ENCODE measurements at places on chromosomes 1 and 21.
A peak's percentile ranks its signal among the peaks of the same experiment; 100 is the strongest.

GRCh38 chr1:24216276-24217074 lies 29.4 kb upstream of the IFNLR1 start:
- peak; percentile 98 for DNase-seq

- no peak for DNase-seq
Measured at GRCh38 chr1:34749992-34750391, 4.9 kb upstream of the GJB5 start.

GRCh38 chr1:156705918-156706656 lies 704 bp upstream of the CRABP2 start:
- peak; percentile 94 for DNase-seq

DNA sequence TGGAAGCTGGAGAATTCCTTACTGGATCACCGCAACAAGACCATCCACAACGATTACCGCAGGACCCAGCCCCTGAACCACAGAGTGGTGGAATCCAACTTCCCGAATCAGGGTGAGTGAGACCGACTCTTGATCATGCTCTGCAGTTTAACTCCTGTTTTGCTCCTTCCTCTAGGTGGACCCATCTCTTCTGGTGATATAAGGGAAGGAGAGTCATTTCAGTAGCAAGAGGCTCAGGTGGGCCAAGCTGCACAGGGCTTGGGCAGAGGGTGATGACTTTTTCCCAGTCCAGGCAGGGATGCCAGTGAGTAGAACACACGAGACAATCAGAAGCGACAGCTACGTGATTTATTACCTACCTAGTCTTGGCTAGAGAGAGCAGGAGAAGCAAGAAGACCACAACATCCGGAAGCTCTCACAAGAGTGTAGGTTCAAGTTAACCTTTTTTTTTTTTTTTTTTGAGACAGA lies 25.2 kb downstream of the CA6 start:
- DNase-seq, result no peak

DNA sequence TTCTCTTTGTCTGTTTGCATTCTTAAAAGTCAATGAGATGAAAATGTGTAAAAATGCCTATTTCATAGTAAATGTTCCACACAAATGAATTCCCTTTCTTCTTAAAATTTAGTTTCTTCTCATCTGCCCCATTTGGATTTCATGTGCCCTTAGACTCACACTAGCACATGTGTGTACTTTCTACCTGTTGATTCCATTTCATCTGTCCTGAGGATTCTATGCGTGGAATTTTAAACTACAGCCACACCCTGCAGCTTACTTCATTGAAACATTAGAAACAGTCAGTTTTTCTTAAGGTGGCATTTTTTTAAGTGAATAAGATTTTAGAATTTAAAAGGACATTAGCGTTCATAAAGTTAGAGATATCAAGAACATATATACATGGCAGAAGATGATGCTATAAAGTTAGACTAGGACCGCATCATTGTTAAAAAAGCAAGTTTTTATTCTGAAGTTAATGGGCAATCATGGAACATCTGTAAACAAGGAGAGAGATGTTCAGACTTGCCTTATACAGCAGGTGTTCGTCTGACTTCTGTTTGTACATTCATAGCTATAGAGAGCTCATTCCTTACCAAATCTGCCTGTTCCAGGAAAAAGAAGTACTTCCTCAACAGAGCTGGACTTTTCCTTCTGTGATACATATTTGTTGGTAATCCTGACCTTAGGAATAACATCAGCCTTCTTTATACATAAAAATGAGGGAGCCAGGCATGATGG lies 3.9 kb upstream of the TUT4 start:
- peak; percentile 54 for DNase-seq

GRCh38 chr1:83850834-83851233 lies 148.1 kb downstream of the TTLL7 start:
- DNase-seq, result no peak

DNA sequence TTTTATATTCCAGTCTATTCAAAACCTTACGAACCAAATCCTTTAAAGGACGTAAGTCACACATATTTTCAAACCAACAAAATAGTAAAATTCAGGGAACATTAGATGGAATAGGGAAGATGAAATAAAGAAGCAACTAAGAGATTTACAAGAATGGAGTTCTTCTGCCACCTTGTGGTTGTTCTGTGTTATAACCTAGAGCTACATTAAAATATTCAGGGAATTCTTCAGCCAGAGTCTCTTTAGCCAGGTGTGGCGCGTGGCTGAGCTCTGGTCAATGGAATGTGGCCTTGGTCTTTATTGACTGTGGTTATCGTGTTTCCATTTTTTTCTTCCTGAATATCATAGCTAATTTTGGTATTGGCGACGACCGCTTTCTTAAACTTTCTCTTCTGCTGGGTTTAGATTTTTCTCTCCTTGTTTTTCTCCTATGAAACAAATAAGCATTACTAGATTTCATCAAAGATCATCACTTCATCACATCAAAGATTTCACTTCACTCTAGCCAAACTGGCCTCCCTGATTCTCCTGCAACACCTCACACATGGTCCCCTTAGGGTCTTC lies 221.3 kb downstream of the MRPL39 start:
- peak; percentile 68 for DNase-seq

DNA sequence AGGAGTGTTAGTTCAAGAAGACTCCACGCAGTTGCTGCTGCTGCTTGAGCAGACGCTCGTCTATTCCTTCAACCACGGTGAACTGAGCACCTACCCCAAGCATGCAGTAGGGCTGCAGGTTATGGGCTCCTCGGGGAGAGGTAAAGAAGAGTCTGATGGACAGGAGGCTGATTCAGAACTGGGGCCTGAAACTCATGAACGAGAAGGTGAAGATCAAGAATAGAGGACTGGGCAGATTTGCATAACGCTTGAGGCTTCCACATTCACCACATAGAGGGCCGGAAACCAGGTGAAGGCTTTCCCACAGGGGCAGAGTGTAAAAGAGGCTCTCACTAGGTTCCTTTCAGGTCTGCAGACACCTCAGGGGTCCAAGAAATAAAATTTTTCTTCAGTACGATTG lies 9.1 kb downstream of the ABCA4 start:
- no peak for DNase-seq

DNA sequence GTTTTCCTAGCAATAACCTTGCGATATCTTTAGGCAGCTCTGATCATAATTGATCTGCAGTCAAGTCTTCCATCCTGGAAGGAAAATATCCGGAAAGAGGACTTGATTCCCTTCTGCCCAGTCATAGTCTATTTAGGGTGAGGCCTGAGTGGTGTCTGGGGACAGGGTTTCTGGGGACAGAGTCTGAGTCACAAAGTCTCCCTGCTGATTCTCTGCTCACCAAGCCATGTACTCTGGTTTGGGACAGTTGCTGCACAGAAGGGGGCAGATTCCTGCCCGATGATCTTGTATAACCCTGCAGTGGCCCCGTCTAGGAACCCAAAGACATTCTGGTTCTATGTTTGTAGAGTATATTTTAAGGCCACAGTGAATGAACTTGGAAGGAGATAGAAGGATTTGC lies 178.8 kb downstream of the KCNJ6 start:
- no peak for DNase-seq

GRCh38 chr1:41429641-41430035 lies 54.8 kb downstream of the EDN2 start:
- DNase-seq, result no peak

DNA sequence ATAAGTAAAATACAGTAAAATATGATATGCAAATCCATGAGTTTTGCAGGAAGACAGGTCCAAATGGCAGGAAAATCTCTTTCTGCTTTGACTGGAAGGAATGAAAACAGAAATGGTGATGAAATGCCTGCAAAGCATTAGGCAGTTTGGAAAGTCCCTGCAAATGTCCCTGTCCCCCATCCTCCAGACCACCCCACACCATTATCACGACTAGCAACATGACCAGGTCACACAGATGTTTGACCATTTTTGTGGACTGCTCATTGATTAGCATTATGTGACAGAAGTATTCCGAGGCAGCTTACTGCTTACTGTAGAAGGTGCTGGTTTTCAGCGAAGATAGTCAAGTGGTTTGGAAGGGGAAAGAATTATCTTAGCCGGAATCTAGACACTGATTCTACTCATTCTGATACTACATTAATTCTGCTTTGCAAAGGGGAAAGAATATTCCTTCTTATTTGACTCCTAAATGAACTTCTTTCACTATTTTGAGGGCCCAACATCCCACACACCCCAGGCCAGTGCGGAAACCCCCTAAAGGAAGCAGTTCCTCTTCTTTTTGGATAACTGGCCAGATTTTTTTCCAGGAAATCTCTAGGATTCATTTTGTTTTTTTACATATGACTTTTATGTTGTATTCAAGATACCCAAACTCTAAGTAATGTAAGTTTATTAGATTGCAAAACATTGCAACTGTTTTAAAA lies 9.5 kb upstream of the CR2 start:
- DNase-seq, result no peak

DNA sequence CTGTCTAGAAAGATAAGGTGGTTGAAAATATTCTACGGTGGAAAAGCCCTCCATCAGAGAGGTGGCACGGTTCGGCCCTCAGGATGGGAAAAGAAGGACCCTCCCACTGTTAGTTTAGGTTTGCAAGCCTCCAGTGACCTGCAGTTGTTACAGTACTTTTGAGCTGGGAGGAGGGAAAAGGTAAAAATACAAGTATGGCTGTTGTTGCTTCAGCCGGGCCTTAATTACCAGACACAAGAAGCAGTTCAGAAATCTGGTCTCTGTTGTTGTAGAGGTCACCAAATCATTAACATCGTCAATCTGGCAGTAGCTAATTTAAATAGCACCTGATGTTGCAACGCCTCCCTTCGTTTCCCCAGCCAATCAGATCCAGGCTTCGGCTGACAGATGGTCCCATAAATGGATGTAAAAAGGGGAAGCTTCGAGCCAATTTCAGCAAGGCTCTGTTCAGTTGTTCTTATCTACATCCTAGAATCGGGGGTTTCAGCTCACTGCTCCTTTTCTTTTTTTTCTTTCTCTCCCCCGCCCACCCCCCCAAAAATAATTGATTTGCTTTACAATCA lies at the start of gene ELAVL4:
Gene ELAVL4 (plus strand): TSS at position 424 of the 563 bp plus-strand sequence. CDS start 270 bp downstream, outside the sequence.
- peak; percentile 98 for DNase-seq

GRCh38 chr1:154337253-154337894 lies 12.0 kb downstream of the ATP8B2 start:
- no peak for DNase-seq

- DNase-seq, result no peak
Measured at GRCh38 chr1:153985341-153985912, 712 bp downstream of the RAB13 start.

DNA sequence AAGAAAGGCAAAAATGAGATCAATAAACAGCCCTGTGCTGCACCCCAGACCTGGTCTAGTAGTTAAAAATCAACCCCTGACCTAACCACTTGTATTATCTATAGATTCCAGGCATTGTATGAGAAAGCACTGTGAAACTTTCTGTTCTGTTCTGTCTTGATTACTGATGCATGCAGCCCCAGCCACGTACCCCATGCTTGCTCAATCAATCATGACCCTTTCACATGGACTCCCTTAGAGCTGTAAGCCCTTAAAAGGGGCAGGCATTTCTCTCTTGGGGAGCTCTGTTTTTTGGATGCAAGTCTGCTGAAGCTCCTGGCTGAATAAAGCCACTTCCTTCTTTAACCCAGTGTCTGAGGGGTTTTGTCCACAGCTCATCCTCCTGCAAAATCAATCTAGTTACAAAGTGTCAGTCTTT lies 24.2 kb upstream of the CD34 start:
- no peak for DNase-seq

DNA sequence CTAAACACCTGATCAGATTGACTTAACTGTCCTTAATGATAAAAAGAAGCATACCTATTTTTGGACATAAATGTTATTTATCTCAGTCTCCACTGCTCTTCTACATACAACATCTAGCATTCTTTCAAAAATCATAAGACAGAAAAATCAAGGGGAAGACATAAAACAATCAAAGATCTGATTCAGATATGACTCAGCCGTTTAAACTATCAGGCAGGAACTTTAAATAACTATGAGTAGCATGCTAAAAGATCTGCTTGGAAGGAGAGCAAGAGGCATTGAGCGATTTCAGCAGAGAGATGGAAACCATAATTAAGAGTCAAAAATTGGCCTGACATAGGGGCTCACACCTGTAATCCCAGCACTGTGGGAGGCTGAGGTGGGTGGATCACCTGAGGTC lies 27.2 kb upstream of the SLC22A15 start:
- DNase-seq, result no peak

- DNase-seq, result no peak
Measured at GRCh38 chr1:210339500-210339899, 10.8 kb downstream of the HHAT start.

DNA sequence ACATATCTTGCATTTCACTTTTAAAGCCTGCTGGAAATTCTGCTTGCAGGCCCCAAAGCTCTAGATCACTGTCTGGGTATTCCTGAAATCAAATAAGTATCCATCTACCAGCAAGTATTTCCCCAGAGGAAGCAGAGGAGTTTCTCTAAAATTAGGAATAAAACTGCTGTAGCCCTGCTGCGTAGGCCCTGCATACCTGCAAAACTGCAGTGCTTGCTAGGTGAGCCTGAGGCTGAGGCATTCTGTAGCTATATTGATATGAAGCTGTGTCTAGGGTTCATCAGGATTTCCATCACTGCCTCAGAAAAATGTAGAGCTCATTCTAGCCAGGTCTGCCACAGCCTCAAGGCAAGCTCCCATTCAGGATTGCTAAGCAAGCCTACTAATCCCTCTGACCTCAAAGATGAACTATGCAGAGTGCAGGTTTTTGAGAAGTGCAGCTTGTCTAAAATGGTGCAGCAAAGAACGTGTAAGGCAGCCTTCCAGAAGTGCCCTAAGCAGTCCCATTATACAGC lies 28.7 kb downstream of the NPHS2 start:
- no peak for DNase-seq

- DNase-seq, result peak; percentile 66
Measured at GRCh38 chr1:162706606-162707005, 74.3 kb downstream of the DDR2 start.

DNA sequence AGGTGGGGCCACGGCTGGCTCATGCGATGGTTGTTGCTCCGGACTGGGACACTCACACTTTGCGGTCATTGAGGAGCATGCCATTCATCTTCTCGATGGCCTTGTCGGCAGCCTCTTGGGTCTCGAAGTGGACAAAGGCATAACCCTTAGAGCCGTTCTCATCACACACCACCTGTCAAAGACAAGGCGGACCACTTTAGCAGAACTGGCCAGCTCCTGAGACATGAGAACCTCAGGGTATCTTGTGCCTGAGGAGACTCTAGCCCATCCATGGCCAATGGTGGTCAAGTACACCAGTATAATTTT lies 5.5 kb downstream of the PABPC4 start:
- no peak for DNase-seq

GRCh38 chr21:34215911-34216717 lies 142.7 kb downstream of the MRPS6 start:
- DNase-seq, result no peak

DNA sequence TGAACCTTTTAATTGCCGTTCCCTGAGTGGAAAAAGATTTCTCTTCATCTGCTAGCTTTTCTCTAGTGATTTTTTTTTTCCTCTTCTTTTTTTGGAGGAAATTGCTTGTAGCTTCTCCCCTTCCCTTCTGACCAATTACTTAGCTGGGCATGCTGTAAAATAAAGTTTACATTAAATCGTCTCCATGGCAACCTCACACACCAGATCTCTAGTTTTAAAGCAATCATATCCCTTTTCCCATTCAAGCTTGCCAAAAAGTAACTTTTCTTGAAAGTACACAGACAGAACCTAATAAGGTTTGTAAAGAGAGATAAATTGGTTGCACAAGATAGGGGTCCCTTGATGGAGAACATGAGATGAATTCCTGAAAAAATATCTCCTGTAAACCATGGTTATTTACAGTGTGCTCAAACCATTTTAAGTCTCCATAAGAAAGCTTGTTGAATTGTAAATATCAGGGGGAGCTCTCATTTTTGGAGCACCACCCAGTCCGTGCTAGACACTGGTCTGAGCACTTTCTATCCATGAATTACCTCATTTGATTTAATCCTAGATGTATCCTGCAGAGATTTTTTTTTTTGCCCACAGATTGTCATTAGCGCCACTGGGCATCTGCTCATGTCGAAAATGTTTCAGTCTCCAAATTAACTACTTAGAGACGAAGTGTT lies 32.6 kb upstream of the HTR1D start:
- DNase-seq, result no peak

- no peak for DNase-seq
Measured at GRCh38 chr1:30818568-30819243, 61.1 kb upstream of the LAPTM5 start.
